GM23248 (cell line): ENCODE measurements at places on chromosomes 3 and 15. TPM values are rescaled to one million over a fixed set of nuclear protein-coding genes. Genes with fewer than 3 reads are reported as not detected.

DNA sequence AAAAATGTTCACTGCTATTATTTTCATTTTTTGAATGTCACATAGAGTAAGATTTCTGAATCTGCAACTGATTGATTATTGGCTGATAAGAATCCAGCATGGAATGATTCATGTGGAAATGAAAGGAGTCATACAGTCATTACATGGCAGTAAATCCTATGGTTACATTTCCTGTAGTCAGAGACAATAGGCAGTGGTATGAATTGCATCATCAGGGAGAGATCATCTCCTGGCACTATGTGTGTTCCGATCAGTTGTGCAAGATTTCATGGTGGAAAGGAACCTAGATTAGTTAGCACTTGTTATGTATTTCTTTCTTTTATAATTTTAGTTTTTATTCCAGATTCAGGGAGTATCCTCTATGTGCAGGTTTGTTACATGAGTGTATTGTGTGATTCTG lies 38.8 kb downstream of the SLC12A1 start:
- peak; percentile 51 for DNase-seq

DNA sequence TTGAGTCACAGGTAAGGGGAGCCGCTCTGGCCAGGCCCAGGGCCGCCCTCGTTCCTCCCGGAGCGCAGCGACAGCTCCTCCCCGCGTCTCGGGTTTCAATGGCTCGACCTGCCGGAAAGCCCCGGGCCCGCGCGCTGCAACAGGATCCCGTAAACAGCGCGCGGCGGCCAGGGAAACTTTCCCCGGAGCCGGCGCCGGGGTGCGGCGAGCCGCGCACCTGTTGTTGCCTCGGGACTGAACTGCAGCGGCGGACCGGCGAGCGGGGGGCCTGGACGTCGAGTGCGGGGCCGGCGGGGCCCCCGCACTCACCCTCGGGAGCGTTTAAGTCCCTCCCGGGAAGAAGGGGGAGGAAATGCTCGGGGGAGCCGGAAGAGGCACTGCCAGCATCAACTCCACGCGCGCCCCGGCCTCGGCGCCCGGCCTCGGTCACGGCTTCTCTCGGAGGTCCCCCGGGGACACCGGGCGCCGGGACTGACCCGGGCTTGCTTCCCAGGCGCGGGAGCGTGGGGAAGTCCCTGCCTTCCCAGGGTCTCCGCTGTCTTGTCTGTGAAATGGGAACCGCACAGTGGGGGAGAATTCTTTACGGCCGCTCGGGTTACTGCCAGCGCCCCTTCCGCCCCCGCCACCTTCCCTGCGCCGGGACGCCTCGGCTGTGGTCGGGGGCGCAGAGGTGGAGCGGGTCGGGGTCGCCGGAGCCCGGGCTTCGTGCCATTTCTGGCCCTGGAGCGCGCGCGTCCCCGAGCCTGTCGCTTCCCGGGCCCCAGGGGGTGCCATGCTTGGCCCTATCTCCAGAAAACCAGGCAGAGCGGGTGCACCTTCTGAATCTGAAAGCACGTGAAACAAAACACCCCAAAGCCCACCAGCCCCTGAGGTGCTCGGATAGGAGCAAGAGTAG lies 7.5 kb upstream of the PGPEP1L start:
- peak; percentile 72 for DNase-seq

GRCh38 chr3:128736601-128737000 lies 10.6 kb downstream of the RAB7A start:
- peak; percentile 75 for DNase-seq

DNA sequence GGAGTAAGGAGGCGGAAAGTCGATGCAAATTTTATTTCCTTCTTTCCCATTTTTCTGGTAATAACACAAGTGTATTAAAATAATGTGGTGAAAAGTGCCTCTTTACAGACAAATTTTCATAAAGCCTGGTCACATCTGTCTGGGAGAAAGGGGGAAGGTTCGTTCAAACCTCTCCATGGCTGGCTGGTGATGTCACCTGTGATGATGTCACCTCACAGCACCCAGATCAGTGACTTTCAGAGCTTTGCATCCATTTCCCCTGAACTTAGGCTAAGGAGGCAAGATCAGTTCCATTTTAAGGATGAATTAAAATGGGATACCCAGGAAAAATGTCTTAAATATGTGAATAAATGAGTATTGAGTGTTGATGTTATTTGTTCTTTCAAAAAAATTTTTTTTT lies 34.1 kb downstream of the ATP10A start:
- DNase-seq: peak; percentile 57

DNA sequence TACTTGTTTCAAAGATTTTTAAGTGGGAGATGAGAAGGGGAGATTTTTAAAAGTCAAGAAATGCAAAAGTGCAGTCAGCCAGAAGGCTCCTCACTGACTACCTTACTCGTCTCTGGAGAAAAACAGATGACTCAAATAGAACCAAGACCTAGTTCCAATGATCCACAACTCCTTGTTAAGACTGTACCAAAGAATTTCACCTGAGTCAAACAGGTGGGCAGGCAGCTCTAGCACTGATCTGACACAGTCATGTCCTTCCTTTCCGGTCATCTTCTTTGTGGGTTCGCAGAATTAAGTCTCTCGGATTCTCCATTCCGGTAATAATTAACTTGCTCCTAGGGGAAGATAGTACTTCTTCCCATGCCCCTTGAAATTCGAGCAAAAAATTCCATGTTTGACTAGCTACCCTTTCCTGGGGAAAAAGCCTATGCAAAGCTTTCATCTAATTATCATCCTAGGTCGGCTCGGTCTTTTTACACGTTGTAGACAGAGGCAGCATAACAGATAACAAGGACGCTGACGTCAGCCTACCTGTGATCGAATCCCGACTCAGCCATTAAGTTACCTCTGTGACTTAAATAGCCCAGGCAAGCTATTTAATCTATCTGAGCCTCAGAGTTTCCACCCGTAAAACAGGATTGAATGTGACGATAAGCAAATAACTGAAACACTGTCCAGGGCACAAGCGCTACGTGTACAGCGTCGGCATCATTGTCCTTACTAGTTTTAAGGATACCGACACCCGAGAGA lies 758 bp downstream of the SELENOK start:
- DNase-seq: peak; percentile 59

DNA sequence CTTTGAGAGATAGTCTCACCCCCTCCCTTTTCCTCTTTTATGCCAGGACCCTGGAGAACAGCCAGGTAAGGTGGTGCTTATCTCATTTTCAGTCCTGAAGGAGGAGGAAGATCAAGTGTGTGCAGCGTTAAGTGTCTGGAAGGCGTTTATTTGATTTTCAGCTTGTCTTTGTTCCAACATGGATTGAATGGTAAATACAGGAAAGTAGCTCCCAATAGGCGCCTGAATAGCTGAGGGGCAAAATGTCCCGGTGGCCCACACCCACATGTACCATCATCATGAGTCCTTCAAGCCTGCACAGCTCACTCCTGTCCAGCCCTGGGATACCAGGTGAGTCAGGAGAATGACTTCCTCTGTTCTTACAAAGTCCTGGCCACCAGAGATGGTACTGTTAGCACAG lies 73.5 kb downstream of the CEMIP start:
- no peak for DNase-seq

DNA sequence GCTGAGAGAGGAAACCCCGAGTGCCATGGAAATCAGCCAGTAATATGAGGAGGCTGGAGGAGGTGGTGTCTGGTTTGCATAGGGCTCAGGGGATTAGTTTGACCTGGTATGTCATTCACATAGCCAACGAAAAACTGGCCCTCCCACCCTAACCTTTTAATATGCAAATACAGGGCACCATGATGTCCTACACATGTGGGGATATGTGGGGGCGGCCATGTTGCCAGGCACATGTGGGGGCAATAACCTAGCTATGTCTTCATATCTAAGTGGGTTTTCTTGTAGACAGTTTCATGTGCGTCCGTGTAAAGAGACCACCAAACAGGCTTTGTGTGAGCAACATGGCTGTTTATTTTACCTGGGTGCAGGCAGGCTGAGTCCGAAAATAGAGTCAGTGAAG lies 110.1 kb downstream of the MOBP start:
- DNase-seq: no peak

DNA sequence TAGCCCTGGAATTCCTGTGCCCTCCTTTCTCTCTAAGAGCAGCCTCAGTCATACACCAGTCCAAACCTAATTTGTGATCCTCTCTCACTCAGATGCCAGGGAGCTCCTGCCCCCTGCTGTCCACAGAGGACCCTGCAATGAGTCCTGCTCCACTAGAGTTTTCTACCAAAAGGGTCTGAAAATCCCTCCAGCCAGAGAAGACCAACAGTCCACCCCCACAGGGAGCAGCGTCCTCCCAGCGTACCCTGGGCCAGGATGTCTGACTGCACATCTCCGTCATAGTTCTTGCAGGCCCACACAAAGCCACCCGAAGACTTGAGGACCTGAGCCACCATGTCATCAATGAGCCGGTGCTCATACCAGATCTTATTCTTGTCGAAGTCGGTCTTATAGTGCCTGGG lies 15.4 kb downstream of the IDH2 start:
- DNase-seq: peak; percentile 63

GRCh38 chr3:22893644-22894325 lies 309.3 kb upstream of the UBE2E2 start:
- DNase-seq: no peak

DNA sequence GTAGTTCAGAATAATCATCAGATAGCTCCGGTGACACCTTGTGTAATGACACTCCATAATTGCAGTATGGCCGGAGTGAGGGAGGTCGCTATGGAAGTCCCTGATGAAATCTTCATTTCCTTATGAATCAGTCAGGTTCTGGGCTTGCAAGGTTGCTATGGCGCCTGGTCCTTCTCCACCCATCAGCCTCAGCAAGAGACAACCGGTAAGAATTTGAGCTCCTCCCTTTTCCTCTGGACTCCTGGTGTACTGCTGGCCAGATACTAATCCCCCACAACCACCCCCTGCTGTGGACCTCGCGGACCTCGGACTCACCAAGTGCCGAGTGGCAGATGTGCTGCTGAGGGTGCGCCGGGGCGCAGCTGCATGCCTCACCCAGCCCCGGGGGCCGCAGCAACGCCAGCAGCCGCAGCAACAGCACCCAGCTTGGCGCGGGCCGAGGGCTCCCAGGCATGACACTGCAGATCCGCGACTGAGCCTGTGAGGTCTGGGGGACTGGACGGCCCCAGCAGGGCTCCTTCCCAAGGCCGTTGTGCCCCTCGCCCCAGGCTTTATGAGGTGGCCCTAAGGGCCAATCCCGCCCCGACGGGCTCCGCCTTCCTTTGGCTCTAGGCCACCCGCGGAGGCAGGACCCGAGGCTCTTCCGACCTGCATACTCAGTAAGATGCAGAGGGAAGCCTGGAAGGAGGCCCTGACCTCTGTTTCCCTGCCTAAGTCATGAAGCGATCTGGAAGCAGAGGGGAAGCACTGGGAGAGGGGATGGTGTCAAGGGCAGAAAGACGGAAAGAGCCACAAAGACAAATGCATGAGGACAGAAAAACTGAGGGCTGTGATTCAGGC lies at the start of gene TIMP4:
Gene TIMP4, minus strand, starts transcription at position 526 of the 840 bp plus-strand sequence. Its CDS starts 72 bp downstream, at position 454.
- DNase-seq: peak; percentile 68

DNA sequence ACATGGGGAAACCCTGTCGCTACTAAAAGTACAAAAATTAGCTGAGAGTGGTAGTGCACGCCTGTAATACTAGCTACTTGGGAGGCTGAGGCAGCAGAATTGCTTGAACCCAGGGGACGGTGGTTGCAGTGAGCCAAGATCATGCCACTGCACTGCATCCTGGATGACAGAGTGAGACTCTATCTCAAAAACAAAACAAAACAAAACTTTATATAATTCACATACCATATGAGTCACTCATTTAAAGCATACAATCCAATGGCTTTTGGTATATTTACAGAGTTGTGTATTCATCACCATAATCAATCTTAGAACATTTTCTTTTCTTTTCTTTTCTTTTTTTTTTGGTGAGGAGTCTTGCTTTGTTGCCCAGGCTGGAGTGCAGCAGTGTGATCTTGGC lies 8.7 kb downstream of the PXK start:
- DNase-seq: peak; percentile 22

- DNase-seq: no peak
Measured at GRCh38 chr3:17664923-17665322, 77.5 kb downstream of the TBC1D5 start.

DNA sequence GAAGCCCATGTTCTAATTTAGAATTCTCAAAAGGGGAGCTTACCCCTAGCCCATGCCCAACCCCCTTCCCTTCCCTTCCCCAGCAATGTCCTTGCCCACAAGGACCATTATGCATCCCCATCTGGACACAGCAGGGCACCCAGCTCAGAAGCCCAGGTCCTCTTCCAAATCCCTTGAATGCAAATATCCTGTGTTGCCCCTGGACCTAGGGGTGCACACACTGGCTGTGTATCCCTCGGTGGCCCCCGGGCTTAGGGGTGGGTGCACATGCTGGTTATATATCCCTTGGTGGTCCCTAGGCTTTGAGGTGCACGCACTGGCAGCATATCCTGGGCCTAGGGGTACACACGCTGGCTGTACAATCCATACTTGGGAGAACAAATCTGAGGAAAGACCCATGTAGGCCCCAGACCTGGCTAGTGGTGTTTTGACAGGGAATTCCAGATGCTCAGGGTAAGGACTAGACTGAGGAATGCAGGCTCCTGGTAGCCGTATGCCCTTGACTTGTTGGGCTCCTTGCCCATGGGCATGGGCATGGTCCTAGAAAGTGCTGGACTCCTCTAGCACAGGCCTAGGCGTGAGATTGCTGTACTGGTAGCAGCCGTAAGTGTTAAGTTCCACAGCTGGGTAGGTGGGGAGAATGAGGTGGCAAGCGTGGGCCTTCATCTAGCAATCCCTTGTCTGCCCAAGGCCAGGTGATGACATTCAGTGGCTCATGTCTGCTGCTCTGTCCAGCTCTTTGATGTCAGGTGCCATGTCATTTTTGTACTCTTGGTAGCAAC lies 222.4 kb downstream of the OPA1 start:
- DNase-seq: no peak

GRCh38 chr3:138078096-138078495 lies 37.3 kb downstream of the DZIP1L start:
- peak; percentile 83 for DNase-seq

GRCh38 chr15:90039996-90040395 lies 38.9 kb downstream of the ZNF710 start:
- no peak for DNase-seq

DNA sequence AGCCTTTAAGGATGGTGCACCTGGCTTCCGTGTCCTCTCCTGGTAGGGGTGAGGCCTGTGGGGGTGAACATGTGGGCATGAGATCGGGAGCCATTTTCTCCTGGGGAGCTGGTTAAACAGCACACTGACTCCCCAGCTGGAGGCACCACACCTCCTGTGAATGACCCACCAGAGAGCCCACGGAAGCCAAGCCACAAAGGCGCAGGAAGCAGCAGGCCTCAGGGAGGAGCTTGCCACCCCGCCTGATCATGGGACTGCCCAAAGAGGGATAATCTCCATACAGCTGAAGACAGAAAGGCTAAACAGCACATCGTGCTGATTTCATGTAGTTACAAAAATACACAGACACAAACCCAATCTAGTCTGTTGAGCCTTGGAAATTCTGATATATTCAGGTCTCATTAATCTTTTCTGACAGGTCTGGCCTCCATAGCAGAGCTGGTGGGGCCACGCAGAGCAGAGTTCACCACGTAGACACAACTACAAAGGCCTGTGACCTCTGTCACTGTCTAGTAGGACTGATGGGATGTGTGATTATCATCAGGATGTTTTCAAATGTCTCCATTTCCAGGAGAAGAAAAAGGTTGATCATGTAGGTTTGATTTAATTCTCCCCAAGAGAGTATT lies 75.2 kb downstream of the DUT start:
- no peak for DNase-seq

- no peak for DNase-seq
Measured at GRCh38 chr3:171979081-171979480, 60.3 kb upstream of the FNDC3B start.

- no peak for DNase-seq
Measured at GRCh38 chr15:68465861-68466560, 34.0 kb upstream of the ITGA11 start.

LCTL gene
- polyA plus RNA-seq: 0.28 and 0.68 TPM in 2 replicates

ACTRT3 gene
- 3.3 and 3.6 TPM in 2 replicates for polyA plus RNA-seq

CHRFAM7A gene
- polyA plus RNA-seq: not detected in 2 replicates

ZKSCAN7 gene
- 2.9 and 3.1 TPM in 2 replicates for polyA plus RNA-seq

EIF4G1 gene
- 183 and 184 TPM in 2 replicates for polyA plus RNA-seq

KLHL40 gene
- polyA plus RNA-seq: not detected in 2 replicates

GLDN gene
- 0.27 and 0.29 TPM in 2 replicates for polyA plus RNA-seq

CCR1 gene
- polyA plus RNA-seq: not detected in 2 replicates
